ENCODE measurements at places on chromosomes 13 and 19. TPM values are rescaled to one million over a fixed set of nuclear protein-coding genes. Genes with fewer than 3 reads are reported as not detected.

DNA sequence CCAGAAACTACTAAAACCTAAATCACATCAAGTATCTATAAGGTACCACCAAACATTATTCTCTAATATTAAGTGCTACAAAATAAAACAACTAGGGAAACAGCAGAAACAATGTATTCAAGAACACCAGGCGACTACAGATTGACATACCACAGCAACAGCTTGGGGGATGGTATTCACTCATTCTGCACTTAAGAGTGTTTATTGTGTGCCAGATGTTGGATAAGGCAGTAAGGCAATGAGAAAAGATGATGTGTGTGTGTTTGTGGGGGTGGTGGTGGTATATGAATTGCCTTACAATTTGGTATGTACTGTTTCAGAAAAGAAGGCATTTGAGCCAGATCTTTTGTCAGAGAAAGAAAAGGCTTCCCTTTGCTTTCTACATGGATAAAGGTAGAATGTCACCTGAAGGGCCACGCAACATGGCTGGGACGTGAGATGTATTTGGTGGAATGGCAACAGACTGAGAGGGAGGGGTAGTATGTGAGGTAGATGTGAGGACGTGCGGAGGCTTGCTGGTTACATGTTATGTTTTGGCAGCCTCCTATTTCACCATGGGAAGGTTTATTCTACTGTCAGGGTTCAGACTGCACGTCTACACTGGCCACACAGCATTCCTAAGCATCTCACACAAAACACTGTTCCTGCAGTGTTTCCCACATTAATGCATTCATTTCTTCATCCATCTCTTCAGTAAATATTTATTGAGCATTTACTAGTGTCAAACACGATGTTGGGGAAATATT is 300.7 kb downstream of the KLF12 start:
- no peak for DNase-seq

Gene B3GNT8
- total RNA-seq, result 15.9 TPM

Gene SLC7A10
- total RNA-seq, result not detected

Gene DHDH
- total RNA-seq, result not detected

DNA sequence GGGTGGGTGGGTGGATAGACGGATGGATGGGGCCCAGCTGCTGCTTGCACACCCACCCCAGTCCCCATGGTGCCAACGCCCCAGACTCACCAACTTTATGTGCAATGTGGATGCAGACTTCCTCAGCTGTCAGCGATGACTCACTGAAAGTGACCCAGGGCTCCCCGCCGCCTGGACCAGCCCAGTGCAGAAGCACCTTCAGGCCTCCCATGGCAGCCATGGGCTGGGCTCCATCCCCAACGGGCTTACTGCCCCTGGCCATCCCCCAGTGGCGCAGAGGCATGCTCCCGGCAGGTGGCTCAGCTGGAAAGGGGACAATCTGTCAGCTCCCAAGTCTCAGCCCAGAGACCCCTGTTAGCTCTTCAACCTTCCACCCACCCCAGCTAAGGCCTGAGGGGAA is 2.2 kb downstream of the TYK2 start:
- no peak for DNase-seq

GRCh38 chr13:97319113-97319720 is 97.1 kb downstream of the MBNL2 start:
- DNase-seq, result no peak

Gene PSPN
- total RNA-seq, result 2.3 TPM

Gene CDADC1
- total RNA-seq, result 4.3 TPM

Gene IGSF23
- total RNA-seq, result not detected

Gene ZNF560
- total RNA-seq, result not detected
